ENCODE measurements at places on chromosomes 7 and 10. TPM values are rescaled to one million over a fixed set of nuclear protein-coding genes. Genes with fewer than 3 reads are reported as not detected.

- H3K4me3 ChIP-seq, result no peak overlapping the region
- H3K27me3 ChIP-seq, result peaks cover 44% of the 10 kb centered on the region
- no peak overlapping the region for H3K27ac ChIP-seq
These were observed 303.5 kb downstream of the OTUD1 start for GRCh38 chr10:23742368-23742767.

DNA sequence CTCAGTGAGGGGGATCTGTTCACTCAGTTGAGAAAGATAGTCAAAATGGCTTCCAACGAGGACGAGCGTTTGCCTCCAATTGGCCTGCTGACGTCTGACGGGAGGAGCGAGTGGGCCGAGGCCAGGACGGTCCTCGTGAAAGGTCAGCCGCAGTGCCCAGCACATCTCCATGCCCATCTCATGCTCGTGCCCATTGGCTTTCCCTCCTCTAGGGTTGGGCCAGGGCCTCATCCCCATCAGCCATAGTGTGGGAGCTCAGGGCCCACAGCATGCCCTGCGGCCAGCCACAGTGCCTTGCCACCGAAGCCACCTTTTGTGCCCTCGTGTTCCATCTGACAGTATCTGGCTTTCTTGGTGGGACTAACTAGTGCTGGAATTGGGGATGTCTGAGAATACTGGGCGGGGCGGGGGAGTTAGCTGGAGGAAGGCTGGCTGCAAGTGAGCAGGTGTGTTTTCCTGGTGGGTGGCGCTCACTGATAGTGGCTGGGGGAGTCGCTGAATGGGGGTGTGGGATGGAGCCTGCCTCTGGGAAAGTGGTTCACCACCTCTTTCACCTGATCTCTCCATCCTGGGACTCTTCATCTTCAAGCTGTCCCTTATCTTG, 13.9 kb downstream of the CHAT start:
- H3K4me1 ChIP-seq, result peaks cover 10% of the 10 kb centered on the region
- no peaks in the 10 kb centered on the region for H3K36me3 ChIP-seq
- H3K4me3 ChIP-seq, result no peak overlapping the region
- DNase-seq, result no peak

DNA sequence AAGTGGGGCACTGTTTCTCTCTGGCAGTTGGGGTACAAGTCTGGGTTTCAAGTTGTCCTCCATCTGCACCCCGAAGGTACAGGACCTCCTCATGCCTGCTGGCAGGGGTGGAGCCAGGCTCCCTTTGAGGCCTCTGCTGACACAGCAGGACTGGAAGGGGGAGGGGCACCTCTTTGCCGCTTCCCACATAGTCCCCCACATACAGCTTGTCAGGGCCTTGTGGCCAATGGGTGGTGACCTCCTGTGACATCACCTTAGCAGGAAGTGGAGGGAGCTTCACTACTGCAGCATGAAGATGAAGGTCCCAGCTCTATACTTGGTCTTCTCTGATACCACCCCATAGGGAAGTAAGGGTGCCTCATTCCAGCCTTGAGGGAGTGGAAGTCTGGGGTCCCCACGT, 167.8 kb downstream of the RAMP3 start:
- no peak for DNase-seq
- peaks cover 31% of the 10 kb centered on the region for H3K27me3 ChIP-seq
- H3K36me3 ChIP-seq, result no peaks in the 10 kb centered on the region
- no peaks in the 10 kb centered on the region for H3K4me1 ChIP-seq
- no peak overlapping the region for H3K27ac ChIP-seq
- H3K4me3 ChIP-seq, result no peak overlapping the region

Gene NOM1
- total RNA-seq, result 25.9 TPM

Gene TMEM270
- total RNA-seq, result not detected
